ENCODE measurements at places on chromosomes 1 and 21. TPM values are rescaled to one million over a fixed set of nuclear protein-coding genes. Genes with fewer than 3 reads are reported as not detected.

Gene DTL
- total RNA-seq, result 0.52 TPM

Gene TMEM81
- 0.63 TPM for total RNA-seq

Gene SPRR5
- not detected for total RNA-seq

Gene PGLYRP4
- not detected for total RNA-seq

Gene C1orf53
- total RNA-seq, result not detected
